Activated naive CD8-positive, alpha-beta T cell treated with anti-CD3 and anti-CD28 coated beads, Interleukin-2, amount 10 ng/mL, durations not matched to agents 7 days and 5 days (primary cell): ENCODE measurements at places on chromosomes 3 and 15. TPM values are rescaled to one million over a fixed set of nuclear protein-coding genes. Genes with fewer than 3 reads are reported as not detected.

The P2RY14 gene
- total RNA-seq = 1.2 TPM

The IL17RB gene
- total RNA-seq = 0.31 TPM

DNA sequence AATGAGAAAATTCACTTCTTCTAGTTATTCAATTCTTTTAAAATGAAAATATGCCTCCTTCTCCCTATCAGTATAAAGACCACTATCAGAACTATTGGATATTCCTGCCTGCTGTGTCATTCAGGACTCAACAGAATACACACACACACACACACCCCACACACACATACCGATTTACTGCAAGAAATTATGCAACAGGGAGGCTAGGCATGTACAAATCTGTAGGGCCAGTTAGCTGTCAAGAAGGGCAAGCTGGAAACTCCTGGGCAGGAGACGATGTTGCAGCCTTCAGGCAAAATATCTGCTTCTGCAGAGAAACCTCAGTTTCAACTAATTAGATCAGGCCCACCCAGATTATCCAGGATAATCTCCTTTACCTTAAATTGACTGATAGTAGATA lies 13.9 kb upstream of the RYR3 start:
- no peak for DNase-seq

- DNase-seq = no peak
These were observed 63.2 kb downstream of the DCUN1D1 start for GRCh38 chr3:182917134-182917533.

- DNase-seq = no peak
These were observed 60.9 kb downstream of the TGFBR2 start for GRCh38 chr3:30667280-30667651.

GRCh38 chr15:88187195-88187594 lies 69.3 kb downstream of the NTRK3 start:
- no peak for DNase-seq

DNA sequence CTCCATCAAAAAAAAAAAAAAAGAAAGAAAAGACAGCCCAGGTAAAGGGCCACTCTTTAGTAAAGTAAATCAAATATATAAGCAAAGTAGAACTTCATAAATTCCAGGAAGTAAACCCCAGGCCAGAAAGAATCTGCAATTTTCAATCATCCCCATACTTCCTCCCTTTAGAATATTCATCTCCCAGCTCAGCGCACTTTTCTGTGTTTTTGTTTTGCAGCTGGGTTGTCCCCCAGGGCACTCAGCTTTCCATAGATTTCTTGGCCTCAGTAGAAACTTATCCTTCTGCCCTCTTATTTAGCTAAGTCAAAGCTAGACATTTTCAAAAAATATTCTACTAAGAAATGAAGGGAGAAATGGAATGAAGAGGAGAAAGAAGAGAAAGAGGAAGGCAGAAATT lies 24.0 kb upstream of the SPRED1 start:
- DNase-seq = no peak

DNA sequence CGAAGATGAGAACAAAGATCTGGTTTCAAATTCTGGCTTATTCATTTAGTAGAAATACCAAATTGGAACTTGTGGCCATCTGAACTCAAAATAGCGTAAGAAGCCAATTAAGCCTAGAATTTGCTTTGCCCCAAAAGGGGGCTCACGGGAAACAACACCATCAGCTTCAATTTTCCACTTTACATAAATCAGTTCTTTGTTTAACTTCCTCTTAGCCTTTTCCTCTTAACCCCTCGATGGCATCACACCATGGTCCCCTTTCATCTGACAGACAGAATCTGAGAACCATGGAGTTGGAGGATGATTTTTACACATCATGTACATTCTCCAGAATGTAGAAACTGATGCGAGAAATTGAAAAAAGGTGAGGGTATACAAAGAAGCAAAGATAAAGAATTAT lies 207.0 kb downstream of the FOXP1 start:
- no peak for DNase-seq
